ENCODE measurements at places on chromosomes 4 and X.

GRCh38 chrX:103540145-103540544 is 20.9 kb upstream of the RAB40A start:
- DNase-seq, result no peak

DNA sequence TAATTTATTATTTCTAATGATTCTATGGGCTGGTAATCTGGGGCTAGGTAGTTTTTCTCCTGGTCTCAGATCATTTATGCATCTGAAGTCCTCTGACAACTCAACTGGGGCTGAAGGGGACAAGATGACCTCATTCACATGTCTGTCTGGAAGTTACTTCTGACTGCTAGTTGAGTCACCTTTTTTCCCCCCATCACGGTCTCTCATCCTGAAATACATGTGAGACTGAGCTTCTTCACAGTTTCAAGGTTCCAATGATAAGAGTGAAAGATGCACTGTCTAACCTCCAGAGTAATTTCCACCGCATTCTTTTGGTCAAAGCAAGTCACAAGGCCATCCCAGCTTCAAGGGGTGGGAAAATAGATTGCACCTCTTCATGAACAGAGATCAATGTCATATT is 356.7 kb upstream of the RPS6KA3 start:
- DNase-seq, result no peak

- DNase-seq, result no peak
These were observed 24.1 kb downstream of the SEC31A start for GRCh38 chr4:82866706-82867385.

GRCh38 chr4:1164956-1165545 is 7.3 kb downstream of the SPON2 start:
- DNase-seq, result no peak

DNA sequence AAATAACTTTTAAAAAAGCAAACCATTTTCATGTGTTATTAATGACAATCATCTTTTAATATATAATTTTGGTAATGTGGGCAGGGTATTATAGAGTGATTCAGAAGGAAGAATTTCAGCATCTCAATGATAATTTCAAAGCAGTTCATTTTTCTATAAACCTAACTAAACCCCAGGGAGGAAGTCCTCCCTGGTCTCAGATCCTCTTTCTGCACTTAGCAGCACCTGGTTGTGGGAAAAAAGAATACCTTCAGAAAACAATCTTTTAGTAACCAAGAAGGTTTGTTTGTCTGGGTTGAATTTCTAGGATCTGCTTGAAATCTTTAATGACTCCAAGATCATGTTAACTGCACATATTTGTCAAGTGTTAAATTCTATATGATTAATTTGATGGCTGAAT is 29.9 kb downstream of the DKK2 start:
- no peak for DNase-seq

DNA sequence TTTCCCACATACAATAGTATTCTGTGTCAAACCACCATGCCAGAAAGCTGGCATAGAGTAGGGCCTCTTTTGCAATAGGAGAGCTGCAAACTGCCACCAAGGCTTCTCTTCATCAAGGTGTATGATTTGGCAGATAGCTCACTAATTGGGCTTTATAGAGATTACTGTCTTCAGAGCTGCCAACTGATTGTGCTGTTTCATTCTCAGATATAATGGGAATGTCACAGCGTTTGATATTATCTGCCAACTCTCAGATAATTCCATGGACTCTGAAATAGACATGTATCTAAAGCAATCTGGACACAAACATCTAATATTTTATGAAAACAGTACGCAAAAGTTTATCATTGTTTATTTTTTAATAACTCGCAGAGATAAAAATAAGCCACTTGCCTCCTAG is 1289.1 kb downstream of the STIM2 start:
- DNase-seq, result no peak

GRCh38 chr4:169530048-169530447 is 82.3 kb downstream of the NEK1 start:
- no peak for DNase-seq

- DNase-seq, result no peak
These were observed 7.6 kb downstream of the DLG3 start for GRCh38 chrX:70452143-70452733.

- DNase-seq, result no peak
These were observed 398.4 kb downstream of the PPP3CA start for GRCh38 chr4:100948911-100949310.

DNA sequence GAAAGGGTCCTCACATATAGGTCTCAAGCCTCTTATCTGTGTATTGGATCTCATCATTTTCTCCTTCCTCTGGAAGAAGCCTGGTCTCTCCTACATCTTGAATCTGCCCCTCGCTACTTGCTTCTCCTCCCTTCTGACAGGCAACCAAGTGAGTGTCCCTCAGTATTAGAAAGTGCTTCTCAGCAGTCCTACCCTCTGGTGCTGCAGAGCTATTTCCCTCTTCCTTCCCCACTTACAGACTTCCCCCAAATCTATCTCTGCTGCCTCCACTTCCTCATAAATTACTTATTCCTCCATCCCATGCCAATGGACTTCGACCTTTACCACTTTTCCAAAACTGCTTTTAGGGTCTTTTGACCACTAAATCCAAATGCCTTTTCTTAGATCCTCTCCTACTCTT is 129.1 kb upstream of the NAP1L5 start:
- no peak for DNase-seq

DNA sequence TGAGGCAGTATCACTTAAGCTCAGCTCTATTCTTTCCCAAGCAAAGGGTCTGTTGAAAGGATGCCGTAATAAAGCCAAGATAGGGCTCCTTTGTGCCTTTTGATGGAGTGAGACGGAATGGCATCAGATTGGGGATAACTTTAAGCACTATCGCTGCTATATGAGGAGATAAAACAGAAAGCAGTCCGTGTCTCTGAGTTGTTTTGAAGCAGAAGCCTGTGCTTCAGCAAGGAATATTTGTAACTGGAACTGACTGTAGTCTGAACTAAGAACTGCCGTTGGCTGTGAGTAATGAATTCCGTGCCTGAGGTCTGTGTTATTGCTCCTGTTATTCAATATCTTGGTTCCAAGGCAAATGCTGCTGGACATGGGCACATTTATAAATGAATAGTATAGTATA is 297.4 kb downstream of the ANKRD50 start:
- no peak for DNase-seq

- DNase-seq, result no peak
These were observed 37.9 kb downstream of the SGMS2 start for GRCh38 chr4:107862658-107863057.

- no peak for DNase-seq
These were observed 129.0 kb downstream of the DMD start for GRCh38 chrX:33082371-33082770.

DNA sequence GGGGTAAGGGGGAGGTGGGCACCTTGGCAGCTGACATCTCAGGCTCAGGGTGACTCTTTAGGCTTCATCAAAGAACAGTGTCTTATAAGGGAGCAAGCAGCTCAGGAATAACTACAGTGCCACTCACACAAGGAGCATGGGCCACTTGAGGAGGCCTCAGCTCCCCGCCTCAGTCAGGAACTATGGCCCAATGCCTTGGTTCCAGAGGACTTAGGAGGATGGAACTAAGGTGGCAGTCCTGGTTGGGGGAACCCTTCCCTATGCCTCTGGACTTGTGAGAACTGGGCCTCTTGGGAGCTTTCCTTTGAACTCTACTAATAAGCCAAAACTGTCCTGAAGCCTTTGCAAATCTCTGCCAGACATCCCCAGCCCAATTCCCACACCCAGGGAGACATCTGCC is 160.6 kb downstream of the EFNB1 start:
- DNase-seq, result no peak

DNA sequence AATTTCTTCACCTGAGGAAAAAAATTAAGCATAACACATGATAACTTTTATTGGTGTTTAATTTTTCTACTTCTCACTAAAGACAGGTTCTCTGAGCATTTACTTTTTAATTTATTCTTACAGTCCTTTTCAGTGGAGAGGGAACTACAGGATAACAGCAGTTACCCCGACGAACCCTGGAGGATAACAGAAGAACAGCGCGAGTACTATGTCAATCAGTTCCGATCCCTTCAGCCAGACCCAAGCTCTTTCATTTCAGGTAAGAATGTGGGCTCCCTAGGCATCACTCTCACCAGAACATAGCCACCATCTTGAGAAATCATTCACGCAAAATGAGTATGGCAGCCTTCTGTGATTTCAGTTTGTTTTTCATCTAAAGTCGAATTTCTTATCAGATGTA is 100.8 kb downstream of the REPS2 start:
- no peak for DNase-seq

GRCh38 chrX:10578527-10578926 is 41.9 kb downstream of the MID1 start:
- DNase-seq, result no peak

DNA sequence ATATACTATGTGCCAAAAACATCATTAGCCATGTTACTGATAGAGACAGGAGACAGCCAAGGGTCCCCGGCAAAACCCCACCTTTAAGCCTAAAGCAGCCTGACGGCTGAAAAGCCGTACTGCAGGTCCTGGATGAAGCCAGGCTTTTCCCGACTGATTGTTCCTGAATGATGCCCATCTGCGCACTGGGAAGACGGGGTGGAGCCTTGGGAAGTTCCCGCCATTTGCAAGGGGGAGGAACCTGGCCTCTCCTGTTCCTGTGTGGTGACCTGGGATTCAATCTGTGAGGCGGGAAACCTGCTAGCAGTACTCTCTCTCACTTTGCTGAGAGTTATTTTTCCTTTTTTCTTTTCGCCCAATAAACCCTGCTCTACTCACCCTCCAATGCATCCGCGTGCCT is 15.1 kb upstream of the CAMK2D start:
- DNase-seq, result no peak

DNA sequence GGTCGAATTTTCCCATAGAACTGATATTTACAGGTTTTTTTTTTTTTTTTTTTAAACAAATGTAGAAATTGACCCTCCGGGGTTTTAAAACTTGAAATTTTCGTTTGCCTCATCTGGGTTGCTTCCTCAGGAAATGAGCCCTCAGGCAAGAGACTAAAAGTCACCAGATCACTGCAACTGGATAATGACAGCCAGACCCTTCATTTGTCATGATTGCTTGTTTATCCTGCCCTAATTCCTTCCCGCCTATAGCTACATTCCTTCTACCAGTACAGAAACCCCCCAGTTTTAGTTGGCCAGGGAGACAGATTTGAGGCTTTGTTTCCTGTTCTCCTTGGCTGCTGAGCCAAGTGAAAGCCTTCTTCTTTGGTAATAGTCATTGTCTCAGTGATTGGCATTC is 44.0 kb upstream of the IGFBP7 start:
- DNase-seq, result no peak

DNA sequence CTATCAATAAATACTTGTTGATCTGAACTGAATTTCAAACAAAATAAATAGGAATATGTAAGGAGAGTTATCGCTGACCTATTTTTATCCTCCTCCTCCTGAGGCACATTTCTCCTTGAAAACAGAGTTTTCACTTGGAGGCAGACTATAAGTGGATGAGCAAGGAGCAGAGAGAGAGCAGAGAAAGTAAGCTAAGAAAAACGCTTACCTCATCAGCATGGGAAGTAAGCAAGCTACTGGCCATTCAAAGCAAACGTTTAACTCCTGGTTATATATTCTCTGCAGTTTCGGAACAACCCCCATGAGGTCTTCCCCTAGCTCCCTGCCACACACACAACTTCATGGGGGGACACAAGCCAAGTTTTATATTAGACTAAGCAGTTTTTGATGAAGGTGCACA is 13.2 kb downstream of the ZDHHC9 start:
- DNase-seq, result no peak

DNA sequence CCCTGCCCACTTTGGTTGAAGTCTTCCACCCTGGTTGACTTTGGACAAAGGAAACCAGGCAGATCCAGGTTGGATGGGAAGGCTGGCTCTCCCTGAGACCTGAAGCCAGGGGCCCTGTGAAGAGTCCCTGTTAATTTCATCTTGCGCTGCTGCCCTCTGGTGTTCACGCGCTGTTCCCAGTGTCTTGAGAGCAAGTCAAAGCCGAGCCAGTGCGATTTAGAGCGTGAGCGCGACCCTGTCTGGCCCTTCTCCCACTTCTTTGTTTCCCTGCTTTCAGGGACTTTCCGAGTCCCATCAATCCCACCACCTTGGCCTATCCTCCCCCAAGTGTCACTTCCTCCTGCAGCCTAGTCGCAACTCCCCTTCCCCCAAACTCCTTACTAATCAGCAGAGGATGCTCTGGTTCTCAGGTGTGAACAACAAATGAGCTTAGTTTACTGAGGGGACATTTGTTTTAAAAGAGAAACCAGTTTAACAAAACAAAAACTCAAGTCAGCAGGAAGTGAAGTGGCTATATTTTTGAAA is 25.8 kb upstream of the CHRNA9 start:
- DNase-seq, result no peak

DNA sequence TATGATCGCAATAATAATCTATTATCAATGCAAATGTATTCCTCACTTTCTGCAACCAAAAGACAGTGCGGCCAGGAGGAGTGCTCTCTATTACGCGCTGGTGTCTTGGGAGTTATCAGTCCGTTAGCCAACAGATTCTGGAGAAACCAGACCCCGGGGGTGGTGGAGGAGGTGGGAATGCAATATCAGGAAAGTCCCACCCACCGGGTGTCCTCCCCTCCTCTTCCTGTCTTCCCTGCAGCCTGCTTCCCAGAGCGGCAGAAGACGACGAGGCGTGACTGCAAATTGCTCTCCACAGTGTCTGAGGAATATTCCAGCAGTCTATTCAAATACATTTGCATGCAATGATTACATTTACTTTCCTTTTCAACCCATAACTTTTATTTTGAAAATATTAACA is 17.9 kb upstream of the TLR3 start:
- no peak for DNase-seq

DNA sequence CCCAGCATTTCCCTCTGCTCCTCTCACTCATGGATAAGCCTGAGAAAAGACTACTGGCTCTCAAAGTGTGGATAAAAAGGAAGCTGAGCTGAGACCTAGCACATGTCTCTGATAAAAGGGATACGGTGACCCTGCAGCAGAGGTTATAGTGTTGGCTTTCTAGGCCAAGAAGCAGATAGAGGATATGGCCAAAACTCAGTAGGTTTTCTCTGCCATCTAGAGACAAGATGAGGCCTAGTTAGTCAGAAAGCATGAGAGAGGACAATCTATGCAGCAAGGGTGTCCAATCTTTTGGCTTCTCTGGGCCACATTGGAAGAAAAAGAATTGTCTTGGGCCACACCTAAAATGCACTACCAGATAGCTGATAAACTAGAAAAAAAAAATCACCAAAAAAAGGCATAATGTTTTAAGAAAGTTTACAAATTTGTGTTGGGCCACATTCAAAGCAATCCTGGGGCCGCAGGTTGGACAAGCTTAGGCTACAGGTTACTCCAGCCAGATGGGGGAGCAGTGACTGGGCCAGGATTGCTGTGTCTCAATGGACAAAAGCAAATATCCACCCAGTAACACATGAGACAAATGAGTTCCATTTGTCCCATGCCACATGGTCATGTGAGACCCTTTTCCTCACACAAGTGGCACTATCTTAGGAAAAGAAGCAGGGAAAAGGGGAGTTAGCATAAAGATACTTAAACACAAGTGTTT is 411.4 kb downstream of the INPP4B start:
- DNase-seq, result no peak

GRCh38 chrX:21632027-21632426 is 26.1 kb downstream of the KLHL34 start:
- DNase-seq, result no peak

DNA sequence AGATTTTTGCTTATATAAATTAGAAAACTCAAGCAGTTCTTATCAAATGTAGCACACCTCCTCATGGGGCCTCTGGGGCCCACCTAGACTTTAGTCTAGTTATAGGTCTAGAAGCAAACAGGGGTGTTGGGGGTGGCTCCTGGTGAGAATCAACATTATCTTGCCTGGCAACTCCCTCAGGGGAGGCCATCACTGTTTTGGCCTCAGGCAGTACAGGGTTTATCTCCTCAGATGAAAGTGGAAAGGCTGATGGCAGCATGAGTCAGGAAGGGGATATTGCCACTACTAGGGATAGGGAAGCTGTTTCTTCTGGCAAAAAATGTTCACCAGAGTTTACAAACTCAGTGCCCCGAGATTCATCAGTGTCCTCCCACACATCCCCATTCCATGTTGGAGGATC is 232.4 kb upstream of the BMP3 start:
- DNase-seq, result no peak
